CD4-positive, alpha-beta memory T cell (primary cell): ENCODE measurements at places on chromosomes 2 and 18.

GRCh38 chr18:58412844-58413666 lies 215.8 kb downstream of the ALPK2 start:
- DNase-seq: no peak

DNA sequence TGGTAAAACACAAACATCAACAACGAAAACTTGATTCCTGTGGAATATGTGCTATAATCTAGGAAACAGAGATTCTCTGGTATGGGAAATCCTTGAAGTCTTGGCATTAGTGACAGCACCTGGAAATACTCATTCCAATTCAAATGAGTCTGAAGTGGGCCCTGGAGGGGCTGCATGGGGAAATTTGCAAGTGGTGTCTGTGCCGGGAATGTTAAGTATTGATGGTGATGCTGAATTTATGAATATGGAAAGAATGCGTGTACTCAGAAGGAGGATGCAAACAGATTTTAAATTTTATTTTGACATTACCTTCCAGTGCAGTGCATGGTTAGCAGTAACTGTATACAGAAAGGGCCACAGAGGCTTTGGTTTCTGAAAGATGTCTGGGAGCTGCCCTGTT lies 37.2 kb downstream of the PTPRM start:
- no peak for DNase-seq

DNA sequence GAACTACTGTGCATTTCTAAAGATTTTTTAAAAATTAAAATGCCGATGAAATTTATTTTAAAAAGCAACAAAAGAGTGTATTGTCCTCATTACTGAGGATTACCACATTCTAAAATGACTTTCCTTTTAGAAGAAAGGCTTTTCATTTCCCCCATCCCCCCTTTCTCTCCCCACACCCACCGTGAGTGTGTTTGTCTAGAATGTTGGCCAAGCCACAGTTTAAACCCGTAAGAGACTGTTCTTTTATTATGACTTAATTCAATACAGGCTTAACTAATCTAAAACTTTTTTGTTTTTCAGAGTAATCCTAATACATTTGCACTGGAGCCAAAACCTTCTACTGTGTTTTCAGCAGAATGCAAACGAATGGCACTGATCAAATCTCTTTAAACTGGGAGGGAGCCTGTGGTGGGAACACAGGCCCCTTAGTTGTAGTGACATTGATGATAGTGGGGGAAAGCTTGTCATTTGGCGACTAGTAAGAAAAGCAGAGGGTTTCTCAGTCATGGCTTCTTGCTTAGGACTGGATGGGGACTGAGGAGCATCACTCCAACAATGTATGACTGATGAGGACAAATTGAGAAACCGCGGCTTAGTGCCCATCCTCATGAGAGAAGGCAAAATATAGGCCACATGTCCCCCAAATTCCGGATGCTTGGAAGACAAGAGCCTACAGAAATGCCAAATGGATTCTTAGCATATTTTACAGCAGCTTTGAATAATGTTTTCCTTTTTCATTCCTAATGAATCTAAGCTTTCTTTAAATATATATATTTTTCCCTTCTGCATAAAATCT lies 154.0 kb upstream of the SMIM21 start:
- no peak for DNase-seq

DNA sequence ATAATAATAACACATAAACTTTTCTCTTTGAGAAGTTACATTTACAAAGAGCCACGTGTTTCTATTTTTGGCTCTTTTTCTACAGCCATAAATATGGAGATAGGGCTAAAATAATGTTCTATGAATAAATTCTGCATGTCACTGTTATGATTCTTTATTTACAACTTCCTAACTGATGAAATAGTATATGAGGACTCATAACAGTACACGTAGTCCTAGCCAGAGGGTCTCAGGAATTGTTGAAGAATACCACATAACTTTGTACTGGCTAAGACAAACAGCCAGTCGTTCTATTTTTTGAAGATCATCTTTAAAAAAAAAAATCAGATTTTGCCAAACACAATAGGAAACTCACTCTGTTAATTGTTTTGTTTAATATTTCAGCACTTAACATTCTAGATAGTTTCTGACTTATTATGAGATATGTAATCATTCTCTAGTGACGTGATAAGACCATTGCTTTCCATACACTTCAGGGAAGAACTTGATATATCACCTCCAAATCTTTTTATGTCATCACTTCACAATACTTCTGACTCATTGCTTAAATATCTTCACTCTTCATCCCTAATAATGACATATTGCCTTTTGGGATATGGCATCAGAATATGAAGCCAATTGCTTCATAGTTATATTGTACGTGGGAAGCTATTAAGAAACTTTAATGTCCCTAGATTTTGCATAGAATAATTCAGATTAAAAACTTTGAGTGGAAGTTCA lies 256.1 kb downstream of the XIRP2 start:
- DNase-seq: no peak
